ENCODE measurements at places on chromosomes 7 and 10.

GRCh38 chr7:146722986-146723385 lies 606.4 kb downstream of the CNTNAP2 start:
- DNase-seq = no peak

DNA sequence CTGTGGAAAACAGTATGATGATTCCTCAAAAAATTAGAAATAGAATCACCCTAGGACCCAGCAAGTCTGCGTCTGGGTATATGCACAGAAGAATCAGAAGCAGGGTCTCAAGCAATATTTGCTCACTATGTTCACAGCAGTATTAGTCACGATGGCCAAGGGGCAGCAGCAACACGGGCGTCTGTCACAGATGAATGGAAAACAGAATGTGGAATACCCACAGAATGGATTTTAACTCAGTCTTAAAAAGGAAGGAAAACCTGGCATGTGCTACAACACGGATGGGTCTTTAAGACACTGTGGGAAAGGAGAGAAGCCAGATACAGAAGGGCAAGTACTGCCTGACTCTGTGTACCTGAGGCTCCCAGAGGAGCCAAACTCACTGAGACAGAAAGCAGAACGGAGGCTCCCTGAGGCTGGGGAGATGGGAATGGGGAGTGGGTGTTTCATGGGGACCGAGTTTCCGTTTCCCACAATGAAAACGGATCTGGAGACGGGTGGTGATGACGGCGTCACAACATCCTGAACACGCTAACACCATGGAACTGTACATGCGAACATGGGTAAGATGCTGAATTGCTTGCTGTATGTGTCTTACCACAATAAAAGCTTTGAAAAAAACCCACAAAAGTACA lies 36.7 kb upstream of the INPP5A start:
- DNase-seq = no peak

DNA sequence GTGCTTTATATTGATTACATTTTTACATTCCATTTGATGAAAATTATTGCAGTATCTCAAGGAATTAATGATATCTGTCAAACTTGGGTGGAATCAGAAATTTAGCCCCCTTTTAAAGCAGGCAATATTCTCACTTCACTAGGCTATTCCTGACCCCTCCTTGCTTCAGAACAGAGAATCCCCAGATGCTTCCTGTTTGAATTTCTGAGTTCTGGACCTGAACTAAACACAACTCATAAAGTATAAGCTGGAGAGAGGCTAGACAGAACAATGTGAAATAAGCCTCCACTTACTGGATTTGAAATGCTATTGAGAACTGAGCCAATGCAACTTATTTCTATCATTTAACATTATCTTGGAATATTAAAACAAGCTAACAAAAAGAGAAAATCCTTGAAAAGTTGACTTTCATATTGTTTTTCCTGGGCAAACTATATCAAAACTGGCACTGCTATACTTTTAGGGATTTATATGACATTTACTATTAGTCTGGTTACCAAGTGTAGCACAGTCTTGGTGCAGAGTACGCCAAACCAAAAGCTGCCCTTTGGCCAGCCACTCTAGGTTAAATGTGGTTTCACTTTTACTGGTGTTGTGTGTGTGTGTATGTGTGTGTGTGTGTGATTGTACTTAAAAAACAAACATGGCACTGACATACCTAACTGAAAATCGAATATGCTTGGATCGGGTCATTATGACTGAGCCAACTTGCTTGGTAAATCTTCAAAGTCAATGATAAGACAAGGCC lies 19.0 kb upstream of the AGMO start:
- DNase-seq = no peak

- DNase-seq = no peak
Observed at GRCh38 chr7:73901823-73902597, 41.1 kb downstream of the TMEM270 start.

DNA sequence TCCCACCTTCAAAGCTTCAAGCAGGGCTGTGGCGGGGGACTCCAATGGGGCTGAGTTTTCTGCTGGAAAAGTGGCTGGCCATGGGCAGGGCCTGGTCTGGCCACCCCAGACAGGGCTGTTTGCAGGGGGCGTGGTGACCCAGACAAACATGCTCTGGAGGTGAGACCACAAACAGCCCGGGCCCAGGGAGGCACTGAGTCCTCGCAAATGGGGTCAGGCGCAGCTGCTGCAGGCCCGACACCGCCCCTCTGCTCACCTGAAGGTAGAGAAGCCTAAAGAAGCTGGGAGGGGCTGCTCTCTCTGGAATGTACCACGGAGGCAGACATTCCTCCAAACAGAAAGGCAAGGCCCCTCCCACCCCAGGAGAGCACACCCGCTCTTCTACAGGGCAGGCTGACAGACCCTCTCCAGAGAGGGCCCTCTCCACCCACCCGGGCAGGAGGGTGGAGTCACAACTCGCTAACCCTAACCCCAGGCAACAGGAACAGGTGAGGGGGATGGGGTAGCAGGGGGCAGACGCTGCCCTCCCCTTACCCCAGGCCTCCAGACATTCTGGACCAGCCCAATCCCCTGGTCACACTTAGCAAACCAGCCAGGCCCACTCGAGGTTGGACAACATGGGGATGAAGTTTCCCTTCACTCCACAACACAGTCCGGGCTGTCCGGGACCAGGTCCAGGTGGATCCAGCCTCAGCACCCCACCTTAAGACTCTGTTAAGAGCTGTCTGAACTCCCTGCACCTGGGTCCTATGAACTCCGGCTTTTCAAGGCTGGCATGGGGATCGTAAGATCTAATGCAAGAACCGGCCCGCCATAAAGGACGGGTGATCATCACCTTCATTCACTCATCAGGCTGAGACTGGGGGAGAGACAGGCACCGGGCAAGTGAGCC lies 32.3 kb downstream of the OAT start:
- DNase-seq = no peak

GRCh38 chr7:134317434-134317833 lies 704 bp upstream of the SLC35B4 start:
- DNase-seq = no peak

GRCh38 chr10:132063432-132063831 lies 2.3 kb upstream of the JAKMIP3 start:
- DNase-seq = no peak

DNA sequence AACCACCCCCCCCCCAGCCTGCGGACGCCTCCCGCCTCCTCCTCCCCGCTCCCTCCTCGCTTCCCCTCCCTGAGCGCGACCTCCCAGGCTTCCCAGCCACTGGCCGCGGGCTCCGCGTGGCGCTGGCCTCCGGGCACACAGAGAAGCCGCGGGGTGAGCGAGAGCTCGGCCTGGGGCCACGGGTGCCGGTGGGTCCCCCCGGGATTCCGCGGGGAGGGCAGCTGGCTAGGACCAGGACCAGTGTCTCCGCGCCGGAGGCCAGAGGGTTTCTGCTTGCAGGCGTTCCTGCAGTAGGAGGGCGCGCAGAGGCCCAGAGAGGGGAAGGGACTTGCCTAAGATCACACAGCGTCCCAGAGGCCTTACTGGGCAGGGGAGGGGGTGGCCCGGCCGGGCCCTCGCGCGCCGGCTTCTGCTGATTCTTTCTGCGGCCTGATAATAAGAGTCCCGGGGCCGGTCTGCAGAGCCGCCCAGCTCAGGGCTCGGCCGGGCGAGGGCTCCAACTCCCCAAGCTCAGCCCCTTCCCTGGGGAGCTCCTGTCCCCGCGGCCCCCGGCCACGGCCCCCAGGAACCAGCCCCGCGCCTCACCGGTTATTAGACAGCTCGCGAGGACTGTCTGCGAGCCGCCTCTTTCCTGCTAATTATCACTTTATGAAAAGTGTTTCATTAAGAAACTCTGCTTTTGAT lies 10.1 kb downstream of the UNCX start:
- DNase-seq = no peak

- DNase-seq = no peak
Observed at GRCh38 chr7:28083164-28083997, 97.2 kb downstream of the JAZF1 start.

- no peak for DNase-seq
Observed at GRCh38 chr7:71019706-71020105, 112.2 kb upstream of the GALNT17 start.

DNA sequence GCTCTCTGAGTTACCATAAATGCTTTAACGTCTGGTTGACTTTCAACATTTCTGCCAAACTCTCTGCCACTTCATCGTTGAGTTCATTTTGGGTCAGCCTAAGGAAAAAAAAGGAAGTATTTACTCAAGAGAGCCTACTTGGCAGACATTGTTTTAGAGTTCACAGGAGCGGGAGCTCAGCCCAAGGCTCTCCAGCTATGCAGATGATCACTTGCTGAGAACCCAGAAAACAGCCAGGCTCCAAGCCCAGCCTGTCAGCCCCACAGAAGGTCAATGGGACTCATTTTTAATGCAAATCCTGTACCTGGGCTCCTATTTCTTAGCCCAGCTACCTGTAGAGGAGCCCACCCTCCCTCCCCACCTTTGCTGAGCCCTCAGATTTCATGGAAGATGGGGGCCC lies 45.5 kb downstream of the NOD1 start:
- peak; percentile 29 for DNase-seq

All from NCI-H2029 treated with DMSO at 0.1 percent for 48 hours (cell line).